Osteocyte (in vitro differentiated cells): ENCODE measurements at places on chromosomes 5 and 9. TPM values are rescaled to one million over a fixed set of nuclear protein-coding genes. Genes with fewer than 3 reads are reported as not detected.

GABRG2 gene
- not detected in 2 replicates for total RNA-seq

PCDHGA7 gene
- 0.11 TPM in 1 of 2 replicates, not detected in the other for total RNA-seq

TMOD1 gene
- total RNA-seq: not detected in 2 replicates

DNA sequence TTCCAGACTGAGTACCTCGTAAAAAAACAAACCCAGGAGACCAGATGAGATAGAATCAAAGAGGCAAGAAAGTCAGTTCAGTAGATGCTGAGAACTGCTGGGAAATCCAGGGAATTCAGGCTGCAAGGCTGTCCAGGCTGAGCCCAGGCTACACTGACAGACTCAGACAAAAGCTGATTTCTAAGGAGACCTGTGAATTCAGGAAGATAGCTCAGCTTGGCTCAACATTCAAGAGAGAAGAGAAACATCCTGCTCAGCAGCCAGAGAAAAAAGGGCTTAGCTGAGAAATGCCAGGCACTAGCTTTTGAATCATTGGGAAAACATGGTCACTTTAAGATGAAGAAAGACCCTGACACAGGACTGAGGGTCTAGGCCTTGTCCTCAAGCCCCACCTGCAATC lies 118.2 kb upstream of the SLC44A1 start:
- H3K4me1 ChIP-seq: peaks cover 13% of the 10 kb centered on the region
- H3K27ac ChIP-seq: no peak overlapping the region
- H3K36me3 ChIP-seq: no peaks in the 10 kb centered on the region
- H3K4me3 ChIP-seq: no peak overlapping the region

DNA sequence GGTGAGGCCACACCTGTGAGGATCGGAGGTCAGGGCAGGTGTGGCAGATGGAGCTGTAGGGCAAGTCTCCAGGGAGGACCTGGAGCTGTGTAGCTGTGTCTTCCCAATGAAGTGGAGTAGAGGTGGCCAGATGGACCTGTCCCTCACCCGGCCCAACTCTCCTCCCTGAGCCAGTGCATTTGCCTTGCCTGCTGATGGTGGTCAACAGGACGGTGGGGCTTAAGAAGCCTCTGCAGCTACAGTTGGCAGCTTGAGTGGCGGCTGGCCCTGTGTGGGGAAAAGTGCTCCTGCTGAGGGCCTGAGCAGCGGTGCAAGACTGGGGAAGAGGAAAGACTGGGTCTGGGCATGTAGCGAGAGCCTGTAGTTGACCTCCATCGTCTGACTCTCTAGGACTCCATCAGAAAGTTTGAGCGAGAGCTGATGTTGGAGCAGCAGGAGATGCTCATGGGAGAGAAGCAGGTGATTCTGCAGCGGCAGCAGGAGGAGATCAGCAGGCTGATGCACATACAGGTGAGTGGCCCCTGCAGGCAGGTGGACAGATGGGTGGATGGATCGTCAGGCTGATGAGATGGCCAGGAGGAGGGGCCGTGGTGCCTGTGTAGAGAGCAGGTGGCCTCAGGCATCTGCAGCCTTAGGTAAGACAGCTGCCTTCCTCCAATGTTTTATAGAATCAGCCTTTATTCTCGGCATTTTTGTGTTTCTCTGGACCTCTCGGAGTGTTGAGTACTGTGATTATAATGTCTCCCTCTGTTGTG lies 24.9 kb downstream of the PITX1 start:
- H3K27me3 ChIP-seq: peaks cover 9% of the 10 kb centered on the region
- H3K4me3 ChIP-seq: no peak overlapping the region
- DNase-seq: peak; percentile 76
- H3K27ac ChIP-seq: no peak overlapping the region
- H3K4me1 ChIP-seq: no peaks in the 10 kb centered on the region
- no peaks in the 10 kb centered on the region for H3K36me3 ChIP-seq

GRCh38 chr5:59759600-59760351 lies 133.8 kb downstream of the PDE4D start:
- H3K4me1 ChIP-seq: peaks cover 19% of the 10 kb centered on the region
- peak overlapping the region; percentile 87 for H3K27ac ChIP-seq
- no peaks in the 10 kb centered on the region for H3K36me3 ChIP-seq
- no peak for DNase-seq

DNA sequence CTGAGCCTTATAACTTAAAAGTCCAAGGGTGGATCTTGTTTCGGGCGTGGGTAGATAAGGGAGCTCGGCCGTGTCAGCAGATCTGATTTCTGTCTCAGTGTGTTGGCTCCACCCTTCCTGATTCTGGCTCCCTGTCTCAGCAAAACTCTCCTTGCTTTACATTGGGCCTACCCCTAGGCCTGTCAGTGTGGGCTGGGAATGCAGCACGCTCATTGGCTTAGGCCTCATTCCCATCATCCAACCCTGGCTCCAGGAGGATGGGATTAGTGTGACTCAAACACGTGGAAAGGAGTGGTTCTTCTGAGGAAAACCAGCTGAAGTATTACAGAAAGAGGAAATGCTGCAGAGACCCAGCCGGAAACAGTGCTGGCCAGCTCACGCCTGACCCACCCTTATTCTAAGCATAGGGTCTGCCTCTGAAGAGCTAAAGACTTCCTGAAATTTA lies 59.9 kb downstream of the ZFAND5 start:
- no peak overlapping the region for H3K4me3 ChIP-seq
- no peaks in the 10 kb centered on the region for H3K27me3 ChIP-seq
- H3K27ac ChIP-seq: no peak overlapping the region
- DNase-seq: no peak
- H3K4me1 ChIP-seq: no peaks in the 10 kb centered on the region

- H3K27ac ChIP-seq: no peak overlapping the region
- no peaks in the 10 kb centered on the region for H3K4me1 ChIP-seq
- peaks cover 2% of the 10 kb centered on the region for H3K36me3 ChIP-seq
- H3K27me3 ChIP-seq: no peaks in the 10 kb centered on the region
Observed at GRCh38 chr5:107724642-107725041, 53.9 kb upstream of the EFNA5 start.

DNA sequence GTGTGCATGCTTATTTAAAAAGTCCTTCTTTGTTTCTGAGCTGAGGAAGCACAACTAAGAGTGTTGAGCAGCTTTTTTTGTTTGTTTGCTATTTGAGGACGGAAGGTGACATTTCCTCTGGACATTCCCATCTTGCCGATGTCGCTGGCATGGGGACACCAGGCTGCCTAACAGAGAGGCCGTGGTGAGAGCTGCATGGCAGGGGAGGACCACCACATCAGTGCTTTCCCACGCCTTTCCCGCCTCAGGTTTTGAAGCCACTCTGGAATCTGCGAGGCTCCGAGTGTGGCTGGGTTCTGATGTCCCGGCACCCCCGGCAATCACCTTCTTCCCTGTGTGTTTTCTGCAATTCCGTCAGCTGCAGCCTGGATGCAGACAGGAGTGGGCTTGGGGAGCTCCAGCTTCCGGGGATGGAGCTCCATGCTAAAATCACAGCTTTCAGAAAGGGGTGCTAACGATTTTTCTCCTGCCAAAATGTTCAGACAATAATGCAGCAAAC lies 259.8 kb upstream of the IRX4 start:
- DNase-seq: no peak
- no peaks in the 10 kb centered on the region for H3K27me3 ChIP-seq
- no peaks in the 10 kb centered on the region for H3K4me1 ChIP-seq

DNA sequence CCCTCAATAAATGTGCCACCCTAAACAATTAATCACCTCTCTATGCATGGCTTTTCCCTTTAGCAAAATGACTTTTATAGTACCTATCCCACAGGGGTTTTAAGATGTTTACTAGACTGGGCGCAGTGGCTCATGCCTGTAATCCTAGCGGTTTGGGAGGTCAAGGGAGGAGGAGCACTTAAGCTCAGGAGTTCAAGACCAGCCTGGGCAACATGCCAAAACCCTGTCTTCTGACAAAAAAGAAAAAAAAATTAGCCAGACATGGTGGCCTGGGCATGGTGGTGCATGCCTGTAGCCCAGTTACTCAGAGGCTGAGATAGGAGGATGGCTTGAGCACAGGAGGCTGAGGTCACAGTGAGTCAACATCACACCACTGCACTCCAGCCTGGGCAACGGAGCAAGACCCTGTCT lies 13.5 kb downstream of the SH3TC2 start:
- no peak for DNase-seq
- H3K36me3 ChIP-seq: no peaks in the 10 kb centered on the region
- no peaks in the 10 kb centered on the region for H3K27me3 ChIP-seq
- H3K4me1 ChIP-seq: peaks cover 14% of the 10 kb centered on the region
- no peak overlapping the region for H3K27ac ChIP-seq

- H3K36me3 ChIP-seq: no peaks in the 10 kb centered on the region
- no peaks in the 10 kb centered on the region for H3K27me3 ChIP-seq
- H3K4me3 ChIP-seq: no peak overlapping the region
- H3K4me1 ChIP-seq: no peaks in the 10 kb centered on the region
- no peak overlapping the region for H3K27ac ChIP-seq
Observed at GRCh38 chr9:81128701-81129100, 560.6 kb downstream of the TLE1 start.

GRCh38 chr9:77403239-77403638 lies 225.9 kb downstream of the VPS13A start:
- peaks cover 12% of the 10 kb centered on the region for H3K4me1 ChIP-seq
- H3K27me3 ChIP-seq: no peaks in the 10 kb centered on the region
- H3K36me3 ChIP-seq: peaks cover 21% of the 10 kb centered on the region
- no peak overlapping the region for H3K27ac ChIP-seq

- peaks cover 10% of the 10 kb centered on the region for H3K4me1 ChIP-seq
- DNase-seq: no peak
- no peak overlapping the region for H3K27ac ChIP-seq
- H3K36me3 ChIP-seq: no peaks in the 10 kb centered on the region
- H3K27me3 ChIP-seq: no peaks in the 10 kb centered on the region
Observed at GRCh38 chr5:156419661-156420060, 92.7 kb downstream of the SGCD start.

DNA sequence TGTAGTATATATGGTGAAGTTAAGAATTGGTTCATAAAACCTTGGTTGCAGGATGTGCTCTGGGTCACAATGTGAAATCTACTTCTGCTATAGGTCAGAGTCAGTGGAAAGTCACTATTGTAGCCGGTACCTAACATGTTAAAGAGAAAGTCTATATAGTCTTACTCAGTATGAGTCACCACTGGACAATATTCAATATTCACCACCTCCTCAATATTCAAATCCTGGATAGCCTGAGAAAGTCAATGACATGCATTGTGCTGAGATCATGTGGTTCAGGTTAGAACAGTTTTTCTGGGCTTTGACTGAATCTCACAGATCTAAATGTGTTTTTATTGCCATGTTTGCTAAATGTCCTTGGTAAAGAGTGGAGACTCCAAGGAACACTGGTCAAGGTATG lies 108.8 kb downstream of the HMHB1 start:
- H3K36me3 ChIP-seq: no peaks in the 10 kb centered on the region
- H3K27ac ChIP-seq: peak overlapping the region; percentile 54
- no peaks in the 10 kb centered on the region for H3K27me3 ChIP-seq
- DNase-seq: no peak

- H3K4me1 ChIP-seq: peaks cover 65% of the 10 kb centered on the region
- no peak for DNase-seq
- H3K27ac ChIP-seq: peak overlapping the region; percentile 41
- H3K4me3 ChIP-seq: peak overlapping the region; percentile 74
- no peaks in the 10 kb centered on the region for H3K27me3 ChIP-seq
Observed at GRCh38 chr9:133119846-133120500, 1.1 kb downstream of the RALGDS start.

SLC25A46 gene
- 41.9 and 42.9 TPM in 2 replicates for total RNA-seq

SAXO1 gene
- total RNA-seq: not detected in 2 replicates

DNA sequence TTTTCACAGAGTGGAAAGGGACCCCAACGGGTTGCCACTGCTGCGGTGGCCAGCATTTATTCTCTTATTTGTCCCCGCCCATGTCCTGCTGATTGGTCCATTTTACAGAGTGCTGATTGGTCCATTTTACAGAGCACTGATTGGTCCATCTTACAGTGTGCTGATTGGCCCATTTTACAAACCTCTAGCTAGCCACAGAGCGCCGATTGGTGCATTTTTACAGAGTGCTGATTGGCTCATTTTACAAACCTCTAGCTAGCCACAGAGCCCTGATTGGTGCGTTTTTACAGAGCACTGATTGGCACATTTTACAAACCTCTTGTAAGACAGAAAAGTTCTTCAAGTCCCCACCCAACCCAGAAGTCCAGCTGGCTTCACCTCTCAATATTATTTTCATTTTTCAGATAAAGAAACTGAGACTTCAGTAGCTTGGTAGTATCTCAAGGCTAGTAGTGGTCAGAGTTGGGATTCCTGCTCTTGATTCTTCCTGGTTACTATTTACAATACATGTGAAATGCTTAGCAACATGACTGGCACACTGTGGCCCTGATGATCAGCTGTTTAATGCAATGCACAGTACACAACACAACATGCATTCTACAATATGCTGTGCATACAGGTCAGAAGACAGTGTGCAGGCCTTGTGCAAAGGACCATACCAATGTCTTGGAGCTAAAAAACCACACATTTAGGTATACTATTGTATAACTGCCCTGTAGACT lies 63.6 kb upstream of the BOD1 start:
- no peak overlapping the region for H3K27ac ChIP-seq
- peaks cover 6% of the 10 kb centered on the region for H3K27me3 ChIP-seq

GRCh38 chr5:38162625-38163024 lies 95.7 kb upstream of the EGFLAM start:
- no peaks in the 10 kb centered on the region for H3K36me3 ChIP-seq
- no peak for DNase-seq
- H3K4me1 ChIP-seq: no peaks in the 10 kb centered on the region
- peaks cover 21% of the 10 kb centered on the region for H3K27me3 ChIP-seq

DNA sequence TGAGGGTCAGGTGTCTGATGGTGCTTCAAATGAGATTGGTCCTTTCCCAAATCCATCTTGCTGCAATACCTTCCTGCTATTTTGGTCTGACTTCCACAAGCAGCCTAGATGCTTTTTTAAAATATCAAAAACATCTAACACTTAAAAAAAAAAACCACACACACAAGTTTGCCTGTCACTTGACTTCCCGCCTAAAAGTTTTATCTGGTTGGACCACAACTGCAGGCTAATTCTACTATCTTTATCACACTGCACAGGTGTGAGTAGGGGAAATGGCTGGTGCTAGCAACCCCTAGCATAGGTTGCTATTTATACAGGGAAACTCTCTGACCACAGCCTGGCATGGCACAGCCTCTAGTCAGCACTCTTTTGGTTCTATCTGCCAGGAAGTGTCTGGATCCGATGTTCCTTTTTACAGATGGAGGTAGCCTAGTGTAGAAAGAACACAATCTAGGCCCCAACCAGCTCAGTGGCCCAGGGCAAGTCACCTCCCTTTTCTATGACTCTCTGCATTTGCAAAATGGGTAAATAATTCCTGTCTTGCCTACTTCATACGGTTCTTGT lies at the start of gene HEMGN:
Gene HEMGN (minus strand): TSS at position 92 of the 564 bp plus-strand sequence. CDS start 36 bp downstream, at position 56.
- no peaks in the 10 kb centered on the region for H3K36me3 ChIP-seq
- H3K27me3 ChIP-seq: peaks cover 79% of the 10 kb centered on the region
- no peak within 1 kb of the TSS for H3K4me3 ChIP-seq
- no peaks in the 10 kb centered on the region for H3K4me1 ChIP-seq
- DNase-seq: no peak
- H3K27ac ChIP-seq: no peak within 1 kb of the TSS

CDH6 gene
- total RNA-seq: 791 and 792 TPM in 2 replicates
